Myocyte (in vitro differentiated cells): ENCODE measurements at places on chromosomes 4 and X. TPM values are rescaled to one million over a fixed set of nuclear protein-coding genes. Genes with fewer than 3 reads are reported as not detected.

ARR3 gene
- not detected in 2 replicates for total RNA-seq

F8A2 gene
- 0.36 TPM in 1 of 2 replicates, not detected in the other for total RNA-seq

TLR10 gene
- not detected in 2 replicates for total RNA-seq

MAB21L2 gene
- total RNA-seq: 0.16 and 0.31 TPM in 2 replicates

NDST4 gene
- not detected in 2 replicates for total RNA-seq

PPP2R3B gene
- 207 and 226 TPM in 2 replicates for total RNA-seq

GRPEL1 gene
- 37.3 and 45.0 TPM in 2 replicates for total RNA-seq

ASMT gene
- not detected in 2 replicates for total RNA-seq

COX7B2 gene
- total RNA-seq: not detected in 2 replicates

MGAT4D gene
- not detected in 2 replicates for total RNA-seq

MAGEB6B gene
- total RNA-seq: not detected in 2 replicates

PNMA6A gene
- total RNA-seq: 0.21 and 0.35 TPM in 2 replicates

CXCL5 gene
- total RNA-seq: not detected in 2 replicates

GRCh38 chr4:122695226-122695625 lies 37.3 kb upstream of the BBS12 start:
- DNase-seq: no peak

GRCh38 chr4:20680736-20681135 lies 19.5 kb upstream of the PACRGL start:
- DNase-seq: no peak

GRCh38 chr4:79626101-79626500 lies 218.1 kb upstream of the GK2 start:
- no peak for DNase-seq

- no peak for DNase-seq
Measured at GRCh38 chrX:72120837-72121236, 10.9 kb downstream of the RTL5 start.

GRCh38 chr4:32909736-32910135 lies 2189.6 kb downstream of the PCDH7 start:
- no peak for DNase-seq

GRCh38 chr4:83510442-83510841 lies 25.5 kb upstream of the GPAT3 start:
- no peak for DNase-seq

- no peak for DNase-seq
Measured at GRCh38 chr4:79904331-79904730, 168.7 kb downstream of the ANTXR2 start.

GRCh38 chrX:85309717-85310116 lies 65.9 kb downstream of the ZNF711 start:
- DNase-seq: no peak

DNA sequence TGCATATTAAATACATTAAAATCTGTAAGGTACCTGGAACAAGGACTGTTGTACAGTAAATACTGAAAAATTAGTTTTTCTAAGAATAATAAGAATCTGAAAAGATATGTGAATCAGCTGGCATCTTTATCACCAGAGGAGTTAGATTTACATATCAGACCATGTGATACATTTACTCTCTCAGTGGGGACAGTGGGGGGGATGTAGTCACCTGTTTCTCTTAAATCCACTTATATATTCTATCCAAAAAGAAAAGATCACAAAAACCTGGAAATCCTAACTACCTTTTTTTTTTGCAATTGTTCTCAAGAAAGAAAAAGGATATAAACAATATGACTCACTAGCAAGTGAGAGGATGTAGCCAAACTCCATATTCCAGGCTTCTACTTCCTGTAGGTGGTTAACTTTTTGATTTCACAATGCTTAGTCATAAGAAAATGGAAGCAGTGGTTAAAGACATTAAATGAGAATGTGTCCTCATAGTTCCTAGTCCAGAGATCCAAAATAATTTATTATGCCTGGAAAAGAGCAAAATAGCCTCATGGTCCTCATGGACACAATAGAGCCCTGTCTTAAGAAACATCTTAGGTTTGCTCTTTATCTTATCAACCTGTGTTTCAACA lies 22.5 kb upstream of the MYOZ2 start:
- peak; percentile 56 for DNase-seq

DNA sequence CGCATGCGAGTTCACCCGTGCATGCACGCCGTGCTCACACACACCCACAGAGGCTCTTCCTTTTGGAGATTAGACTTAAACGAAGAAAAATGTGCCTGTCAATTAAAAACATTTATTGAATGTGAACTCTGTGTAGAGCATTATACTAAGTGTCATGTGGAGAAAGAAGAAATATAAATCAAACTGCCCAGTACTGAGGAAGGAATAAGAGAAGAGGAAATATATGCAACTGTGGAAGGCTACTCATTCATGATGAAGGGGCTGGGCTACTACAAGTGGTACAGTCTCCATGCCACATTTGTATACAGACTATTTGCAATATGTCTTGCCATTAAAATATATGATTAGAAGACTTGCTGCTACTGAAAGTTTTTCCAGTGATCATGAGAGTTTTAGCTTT lies 714.7 kb downstream of the DMD start:
- no peak for DNase-seq

DNA sequence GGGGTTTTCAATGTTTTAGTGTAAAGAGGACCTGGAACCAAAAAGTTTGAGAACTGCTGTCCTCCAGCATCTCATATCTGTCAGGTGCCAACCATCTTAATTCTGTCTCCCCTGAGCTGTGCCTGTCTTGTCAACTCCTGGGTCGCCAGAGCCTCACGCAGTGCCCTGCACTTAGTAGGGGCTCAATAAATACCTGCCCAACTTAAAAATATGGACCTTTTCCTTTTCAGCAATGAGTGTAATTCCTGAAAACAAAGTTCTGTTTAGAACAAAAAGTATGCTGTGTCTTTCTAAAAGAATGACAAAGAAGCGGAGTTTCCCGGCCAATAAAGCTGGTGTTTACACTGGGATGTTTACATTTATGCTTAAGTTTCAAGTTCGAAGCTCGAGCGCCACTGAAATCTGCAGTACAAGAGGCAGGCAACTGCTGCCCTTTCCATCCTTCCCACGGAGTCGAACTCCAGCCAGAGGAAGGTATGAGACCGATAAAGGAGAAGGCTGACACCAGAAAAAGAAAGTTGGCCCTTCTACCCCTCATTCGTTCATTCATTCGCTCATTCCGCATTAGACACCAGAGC lies 1.1 kb upstream of the HTATSF1 start:
- DNase-seq: no peak

GRCh38 chrX:100695302-100695701 lies 36.6 kb downstream of the SYTL4 start:
- no peak for DNase-seq

GRCh38 chrX:5431823-5432222 lies 796.8 kb downstream of the NLGN4X start:
- DNase-seq: no peak

DNA sequence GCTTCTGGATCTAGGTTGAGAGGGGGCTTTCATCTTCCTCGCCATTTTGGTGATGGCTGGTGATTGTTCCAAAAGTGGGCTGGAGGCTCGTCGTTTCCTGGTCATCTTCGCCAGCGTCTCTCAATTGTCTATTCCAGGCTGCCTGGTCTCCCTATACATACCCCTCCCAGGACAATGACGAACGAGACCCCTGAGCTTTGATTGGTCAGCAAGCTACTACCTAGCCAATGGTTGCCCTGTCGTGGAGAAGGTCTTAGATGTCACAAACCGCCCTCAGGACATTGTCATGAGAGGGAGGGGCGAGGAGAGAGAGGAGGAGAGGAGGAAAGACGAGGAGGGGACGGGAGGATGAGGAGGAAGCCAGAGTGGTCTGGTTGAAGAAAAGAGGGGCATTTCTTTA lies 7.7 kb upstream of the MAGEA4 start:
- DNase-seq: no peak

DNA sequence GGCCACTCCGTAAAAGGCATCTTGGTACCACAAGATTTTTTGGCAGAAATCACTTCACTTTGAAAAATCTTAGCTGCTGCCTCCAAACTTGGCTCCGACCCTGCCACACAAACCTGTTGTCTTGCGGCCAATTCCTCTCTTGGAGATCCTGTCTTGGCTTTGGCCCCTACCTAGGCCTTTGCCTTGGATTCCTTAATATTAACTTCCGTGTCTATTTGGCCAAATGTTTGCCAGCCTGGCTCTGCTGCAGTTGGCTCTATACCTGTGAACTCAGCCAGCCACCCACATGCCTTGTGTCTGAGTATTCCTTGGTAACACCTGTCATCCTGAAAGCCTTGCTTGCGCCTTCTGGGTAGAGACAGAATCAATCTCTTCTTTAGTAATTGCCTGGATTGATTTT lies 12.5 kb downstream of the GRXCR1 start:
- DNase-seq: no peak

GRCh38 chr4:26812049-26812714 lies 48.5 kb upstream of the STIM2 start:
- DNase-seq: no peak

DNA sequence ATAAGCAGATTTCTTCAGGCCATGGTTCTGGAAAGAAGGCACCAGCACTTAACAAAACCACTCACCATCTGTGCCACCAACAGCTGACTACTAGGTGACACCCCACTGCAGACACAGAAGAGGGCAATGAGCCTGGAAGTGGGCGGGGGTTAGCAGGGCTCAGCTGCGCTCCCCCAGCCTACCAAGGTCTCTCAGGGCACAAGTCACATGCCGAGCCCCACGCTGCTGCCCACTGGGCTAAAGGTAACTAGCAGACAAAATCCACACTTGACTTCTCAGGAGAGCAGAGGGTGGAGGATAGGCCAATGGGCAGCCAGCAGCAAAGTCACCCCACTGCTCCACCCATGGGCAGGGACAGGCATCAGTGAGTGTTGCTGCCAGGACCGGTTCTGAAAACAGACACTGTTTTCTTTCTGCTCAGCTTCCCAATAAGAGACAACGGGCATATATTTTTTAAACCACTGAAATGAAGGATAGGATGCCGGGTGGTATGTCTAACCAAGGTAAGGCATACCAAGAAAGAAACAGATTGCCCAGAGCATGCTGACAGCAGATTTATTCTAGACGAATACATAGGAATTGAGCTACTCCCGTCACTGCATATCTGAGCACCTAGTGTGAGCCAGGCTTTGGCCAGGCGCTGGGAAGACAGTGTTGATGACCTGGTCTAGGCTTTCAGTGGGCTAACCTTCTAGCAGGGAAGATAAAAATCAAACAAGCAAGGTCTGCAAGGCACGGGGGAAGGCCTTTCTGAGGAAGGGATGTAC lies 20.1 kb downstream of the ACSL1 start:
- DNase-seq: peak; percentile 94

DNA sequence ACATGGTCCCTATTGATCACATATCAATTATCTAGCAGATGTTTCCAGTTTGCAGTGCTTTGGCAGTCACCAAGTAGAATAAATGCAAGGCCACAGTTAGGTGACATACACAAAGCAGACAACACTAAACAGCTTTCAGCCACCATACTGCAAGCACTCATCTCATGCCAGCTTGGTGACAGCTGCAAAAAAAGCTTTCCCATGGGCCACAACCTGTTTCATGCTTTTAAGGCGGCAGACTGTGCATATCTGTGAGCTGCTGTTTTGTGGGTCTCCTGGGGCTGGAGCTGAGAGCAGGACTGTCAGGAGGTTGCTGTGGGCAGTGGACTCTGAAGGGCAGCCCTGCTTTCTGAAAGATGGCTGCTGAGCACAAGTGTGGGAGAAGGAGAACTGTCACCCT lies 82.6 kb downstream of the FHDC1 start:
- DNase-seq: peak; percentile 51

- no peak for DNase-seq
Measured at GRCh38 chrX:110162867-110163266, 155.0 kb downstream of the AMMECR1 start.
